Dermis microvascular lymphatic vessel endothelial cell (primary cell): ENCODE measurements at places on chromosomes 2 and 18. TPM values are rescaled to one million over a fixed set of nuclear protein-coding genes. Genes with fewer than 3 reads are reported as not detected.

PIEZO2 gene
- 212 and 343 TPM in 2 replicates for total RNA-seq

SOCS6 gene
- 18.0 and 28.7 TPM in 2 replicates for total RNA-seq

ABHD1 gene
- under 0.01 TPM in 1 of 2 replicates, not detected in the other for total RNA-seq

EMILIN1 gene
- 21.3 and 37.0 TPM in 2 replicates for total RNA-seq

DNA sequence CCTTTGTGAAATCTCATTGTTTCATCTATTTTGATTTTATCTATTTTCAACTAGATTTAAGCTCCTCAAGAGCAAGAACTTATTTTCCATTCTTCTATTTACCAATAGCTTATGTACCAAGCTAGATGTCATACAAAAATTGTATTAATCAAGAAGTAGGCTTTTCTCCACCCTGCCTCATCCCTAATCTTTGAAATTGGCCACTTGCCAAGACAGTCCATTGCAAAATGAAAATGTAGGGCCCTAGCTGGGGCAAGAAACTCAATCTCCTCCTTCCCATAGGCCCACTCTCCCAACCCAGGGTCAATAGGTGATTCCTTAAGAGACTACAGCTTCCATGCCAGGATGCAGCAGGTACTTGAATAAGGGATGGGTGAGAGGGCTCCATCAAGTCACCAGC, 39.3 kb upstream of the STPG4 start:
- no peak for DNase-seq

- DNase-seq: no peak
Measured at GRCh38 chr18:6625481-6625880, 104.0 kb upstream of the ARHGAP28 start.

DNA sequence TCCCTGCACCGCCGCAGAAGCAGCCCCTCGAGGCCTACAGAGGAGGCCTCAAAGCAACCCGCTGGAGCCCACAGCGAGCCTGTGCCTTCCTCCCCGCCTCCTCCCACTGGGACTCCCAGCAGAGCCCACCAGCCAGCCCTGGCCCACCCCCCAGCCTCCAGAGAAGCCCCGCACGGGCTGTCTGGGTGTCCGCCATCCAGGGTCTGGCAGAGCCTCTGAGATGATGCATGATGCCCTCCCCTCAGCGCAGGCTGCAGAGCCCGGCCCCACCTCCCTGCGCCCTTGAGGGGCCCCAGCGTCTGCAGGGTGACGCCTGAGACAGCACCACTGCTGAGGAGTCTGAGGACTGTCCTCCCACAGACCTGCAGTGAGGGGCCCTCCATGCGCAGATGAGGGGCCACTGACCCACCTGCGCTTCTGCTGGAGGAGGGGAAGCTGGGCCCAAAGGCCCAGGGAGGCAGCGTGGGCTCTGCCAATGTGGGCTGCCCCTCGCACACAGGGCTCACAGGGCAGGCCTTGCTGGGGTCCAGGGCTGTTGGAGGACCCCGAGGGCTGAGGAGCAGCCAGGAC, 31.2 kb downstream of the GPC1 start:
- no peak for DNase-seq

DNA sequence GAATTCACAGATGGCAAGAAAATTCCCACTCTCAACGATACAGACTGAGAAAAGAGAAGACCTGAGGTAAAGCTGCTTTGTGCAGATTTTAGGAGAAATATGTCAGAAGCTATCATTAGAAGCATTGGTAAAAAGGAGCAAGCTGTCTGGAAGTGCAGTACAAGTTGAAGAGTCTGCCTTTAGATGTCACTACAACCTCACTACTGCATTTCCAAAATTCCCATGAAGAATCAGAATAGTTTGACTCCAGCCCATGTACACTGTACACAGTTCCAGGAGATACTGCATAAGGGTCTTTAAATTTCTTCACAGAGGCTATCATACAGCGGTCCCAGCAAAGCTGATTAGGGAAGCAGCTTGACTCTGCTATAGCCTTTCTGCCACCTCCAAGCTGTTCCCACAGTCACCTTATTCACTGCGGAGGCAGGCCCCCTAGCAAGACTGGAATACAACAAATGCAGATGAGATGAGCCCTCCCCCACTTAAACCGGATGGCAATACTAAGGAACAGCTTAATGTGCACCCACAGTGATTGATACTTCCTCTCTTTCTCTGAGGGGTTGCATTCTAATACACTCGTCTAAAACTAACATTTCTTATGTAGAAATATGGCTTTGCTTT, 527.4 kb downstream of the TMEM182 start:
- no peak for DNase-seq

GRCh38 chr18:25052511-25052921, 299.4 kb downstream of the ZNF521 start:
- DNase-seq: no peak

DNA sequence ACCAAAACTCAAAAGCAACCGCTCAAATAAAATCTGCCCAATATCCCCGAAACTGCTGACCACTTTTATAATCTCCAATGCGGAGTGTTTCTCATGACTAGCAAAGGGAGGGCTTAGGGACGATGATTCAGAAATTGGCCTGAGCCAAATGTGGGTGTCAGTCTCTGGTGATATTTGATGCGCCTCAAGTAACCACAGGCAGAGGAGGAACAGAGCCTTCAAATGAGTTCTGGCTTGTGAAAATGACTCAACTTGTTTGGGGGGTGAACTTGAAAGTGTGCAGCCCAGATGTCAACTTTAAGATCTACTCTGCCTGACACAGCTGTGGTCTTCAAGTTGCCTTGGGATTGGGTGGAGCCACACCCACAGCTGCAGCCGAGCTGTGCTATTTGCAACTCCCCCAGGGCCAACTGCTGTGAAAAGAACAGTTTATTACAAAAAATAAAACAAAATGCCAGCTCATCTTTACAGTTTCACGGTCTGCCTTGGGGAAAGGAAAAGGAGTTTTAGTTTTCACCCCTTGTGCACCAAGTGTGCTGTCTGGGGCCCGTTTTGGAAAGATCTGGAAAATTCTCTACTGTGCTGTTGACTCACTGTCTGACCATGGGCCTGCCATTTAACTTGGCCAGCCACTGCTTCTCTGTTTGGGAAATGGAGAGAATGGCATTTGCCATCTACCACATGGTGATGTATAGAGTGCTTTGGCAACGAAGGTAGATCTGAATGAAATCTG, 222.1 kb downstream of the MTX2 start:
- DNase-seq: no peak

DNA sequence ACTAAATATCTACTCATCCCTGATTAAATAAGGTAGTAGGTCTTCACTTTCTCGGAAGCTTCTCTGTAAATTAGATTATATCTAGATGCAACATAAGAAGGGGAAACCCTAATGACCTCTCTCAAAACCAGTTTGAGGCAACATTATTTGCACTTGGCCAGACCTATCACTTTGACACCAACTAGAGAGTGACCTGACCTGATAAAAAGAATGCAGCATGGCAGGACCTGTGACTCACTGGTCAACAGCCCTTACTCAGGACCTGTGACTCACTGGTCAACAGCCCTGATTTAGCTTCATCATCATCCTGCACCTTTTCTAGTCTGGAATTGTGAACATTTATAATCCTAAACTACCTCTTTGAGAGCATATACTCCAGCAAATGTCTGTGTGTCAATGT, 1957.7 kb upstream of the CELF4 start:
- peak; percentile 77 for DNase-seq

- DNase-seq: peak; percentile 17
Measured at GRCh38 chr18:29874519-29875098, 1167.9 kb downstream of the DSC3 start.
